ENCODE measurements at places on chromosomes 2 and 18.

- no peak for DNase-seq
Measured at GRCh38 chr18:48295586-48296311, 113.4 kb downstream of the ZBTB7C start.

DNA sequence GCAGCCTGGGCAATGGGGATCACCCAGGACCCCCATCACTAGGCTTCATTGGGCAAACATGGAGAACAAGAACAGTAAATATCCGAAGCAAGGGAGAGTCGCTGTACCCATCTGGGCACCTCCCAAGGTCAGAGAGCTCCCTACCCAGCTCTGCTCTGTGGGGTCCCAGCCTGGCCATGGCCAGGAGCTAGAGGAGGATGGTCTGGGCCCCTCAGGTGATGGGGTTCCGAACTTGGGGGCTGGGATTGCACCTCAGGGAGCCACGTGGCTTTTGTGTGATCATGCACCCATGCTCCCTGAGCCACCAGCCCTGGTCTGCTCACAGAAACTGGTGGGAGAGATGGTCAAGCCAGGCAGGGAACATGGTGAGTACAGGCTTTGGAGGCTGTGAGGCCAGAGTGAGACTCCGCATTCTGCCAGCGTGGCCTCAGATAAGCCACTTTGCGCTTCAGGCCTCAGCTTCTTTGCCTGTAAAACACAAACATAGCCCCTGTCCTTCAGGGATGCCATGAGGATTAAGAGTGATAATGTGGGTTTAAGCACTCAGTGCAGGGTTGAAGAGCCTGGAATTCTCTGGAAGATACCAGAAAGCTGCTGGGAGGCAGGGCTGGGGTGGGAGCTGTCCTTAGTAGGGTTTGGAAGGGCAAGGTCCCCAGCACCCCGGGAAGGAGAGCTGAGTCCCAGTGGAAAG, 3.0 kb upstream of the NMUR1 start:
- DNase-seq = no peak

GRCh38 chr2:170812710-170813600, 3.7 kb upstream of the GAD1 start:
- DNase-seq = no peak

DNA sequence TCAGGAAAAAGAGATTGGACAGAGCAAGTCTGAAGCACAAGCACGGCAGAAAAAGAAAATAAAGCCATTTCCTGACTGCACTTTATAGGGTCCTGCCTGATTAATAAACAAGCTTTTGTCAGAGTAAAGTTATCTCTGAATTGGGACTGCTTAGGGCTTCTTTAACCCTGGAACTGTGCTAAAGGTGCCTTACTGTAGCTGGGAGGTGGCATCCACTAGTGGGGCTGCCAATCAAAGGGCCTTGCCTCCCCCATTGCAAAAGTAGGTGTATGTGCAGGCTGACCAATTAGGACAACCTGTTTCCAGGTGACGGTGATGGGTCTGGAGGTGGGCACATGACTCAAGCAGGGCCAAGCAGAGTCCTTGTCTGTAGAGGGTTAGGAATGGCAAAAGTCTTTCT, 57.4 kb upstream of the RAPH1 start:
- DNase-seq = no peak

GRCh38 chr2:887639-888038, 63.0 kb upstream of the SNTG2 start:
- DNase-seq = no peak

DNA sequence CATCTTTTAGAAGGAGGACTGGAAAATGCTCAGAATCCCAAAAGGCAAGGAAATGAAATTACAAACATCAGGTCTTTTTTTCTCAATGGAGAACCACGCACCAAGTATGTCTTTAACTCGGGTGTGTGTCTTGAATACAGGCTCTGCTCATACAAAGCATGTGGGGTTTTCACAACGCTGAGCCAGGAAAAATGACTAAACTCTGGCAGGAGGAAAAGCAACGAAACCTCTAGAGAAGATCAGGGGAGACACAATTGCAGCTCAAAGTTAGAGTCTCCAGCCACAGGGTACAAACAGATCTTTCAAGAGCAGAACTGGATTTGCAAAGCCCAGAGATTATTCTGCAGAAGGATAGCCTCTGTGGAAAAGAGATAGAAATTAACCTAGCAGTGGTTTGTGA, 42.8 kb upstream of the TPO start:
- DNase-seq = no peak

GRCh38 chr2:230050136-230050535, 18.6 kb downstream of the SLC16A14 start:
- no peak for DNase-seq

DNA sequence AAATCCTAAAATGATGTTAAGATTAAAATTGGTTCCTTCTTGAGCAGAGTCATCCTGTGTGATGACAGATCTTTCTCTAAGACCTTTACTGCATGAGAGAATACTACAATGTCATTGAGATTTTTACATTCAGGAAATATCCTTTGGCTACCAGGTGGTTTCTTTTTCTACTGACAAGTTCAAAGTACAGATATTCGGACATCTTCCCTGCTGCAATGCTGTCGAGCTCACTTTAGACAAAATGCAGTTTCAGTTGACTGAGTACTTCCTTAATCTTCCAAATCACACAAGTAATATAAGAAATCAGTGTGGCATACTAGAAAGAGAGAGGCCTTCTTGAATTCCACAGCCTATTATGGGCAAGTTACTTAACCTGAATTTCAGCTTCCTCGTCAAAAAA, 207.9 kb upstream of the ACVR2A start:
- no peak for DNase-seq

DNA sequence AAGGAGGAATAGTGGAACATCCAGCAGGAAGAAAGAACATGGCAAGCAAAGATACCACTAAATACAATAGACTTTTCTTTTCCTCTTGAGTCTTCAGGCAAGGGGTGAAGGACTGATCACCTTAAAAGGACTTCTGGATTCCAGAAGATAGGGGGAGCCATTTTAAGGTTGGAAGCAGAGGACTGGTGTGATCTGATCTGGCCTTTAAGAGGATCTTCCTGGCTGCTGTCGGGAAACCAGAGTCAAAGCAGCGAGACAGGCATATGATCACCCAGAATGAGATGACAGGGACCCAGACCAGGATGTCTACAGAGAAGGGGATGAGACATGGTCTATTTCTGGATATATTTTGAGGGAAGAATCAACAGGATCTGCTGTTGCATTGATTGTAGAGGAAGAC, 558.0 kb downstream of the STK39 start:
- no peak for DNase-seq

- peak; percentile 36 for DNase-seq
Measured at GRCh38 chr2:231800493-231801091, 14.3 kb downstream of the COPS7B start.

- DNase-seq = no peak
Measured at GRCh38 chr2:74554820-74555531, 456 bp downstream of the DOK1 start.

- DNase-seq = no peak
Measured at GRCh38 chr2:105252271-105252670, 10.7 kb downstream of the GPR45 start.

- no peak for DNase-seq
Measured at GRCh38 chr2:8636721-8637636, 44.9 kb upstream of the ID2 start.

GRCh38 chr2:210493528-210493927, 17.0 kb upstream of the LANCL1 start:
- DNase-seq = no peak

DNA sequence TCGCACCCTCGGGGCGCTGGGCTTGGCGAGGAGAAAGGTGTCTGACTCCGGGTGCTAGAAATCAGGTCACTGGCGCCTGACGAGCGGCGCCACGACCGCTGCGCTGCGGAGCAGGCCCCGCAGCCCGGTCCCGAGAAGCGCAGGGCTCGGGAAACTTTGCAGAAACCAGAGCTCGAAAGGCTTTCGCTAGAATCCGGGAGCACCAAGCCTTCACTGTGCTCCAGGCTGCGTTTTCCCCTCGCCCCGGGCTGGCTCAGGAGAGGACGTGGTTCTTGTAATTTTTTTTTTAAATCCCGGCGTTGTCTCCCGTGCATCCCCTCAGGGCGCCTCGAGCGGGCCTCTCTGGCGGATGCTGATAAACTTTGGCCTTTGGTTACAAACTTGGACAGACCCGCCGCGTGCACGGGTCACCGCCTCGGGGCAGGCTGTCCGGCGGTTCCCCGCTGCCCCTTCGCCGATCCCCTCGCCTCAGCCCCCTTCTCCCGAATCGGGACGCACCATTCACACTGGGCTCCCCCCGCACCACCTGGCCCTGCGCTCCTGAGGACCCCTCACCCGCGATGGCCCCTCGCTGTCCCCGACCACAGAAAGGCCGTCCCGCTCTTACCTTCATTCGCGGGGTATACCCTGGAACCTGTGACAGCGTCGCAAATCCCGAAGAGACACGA, 419 bp downstream of the EPHA4 start:
- DNase-seq = no peak

DNA sequence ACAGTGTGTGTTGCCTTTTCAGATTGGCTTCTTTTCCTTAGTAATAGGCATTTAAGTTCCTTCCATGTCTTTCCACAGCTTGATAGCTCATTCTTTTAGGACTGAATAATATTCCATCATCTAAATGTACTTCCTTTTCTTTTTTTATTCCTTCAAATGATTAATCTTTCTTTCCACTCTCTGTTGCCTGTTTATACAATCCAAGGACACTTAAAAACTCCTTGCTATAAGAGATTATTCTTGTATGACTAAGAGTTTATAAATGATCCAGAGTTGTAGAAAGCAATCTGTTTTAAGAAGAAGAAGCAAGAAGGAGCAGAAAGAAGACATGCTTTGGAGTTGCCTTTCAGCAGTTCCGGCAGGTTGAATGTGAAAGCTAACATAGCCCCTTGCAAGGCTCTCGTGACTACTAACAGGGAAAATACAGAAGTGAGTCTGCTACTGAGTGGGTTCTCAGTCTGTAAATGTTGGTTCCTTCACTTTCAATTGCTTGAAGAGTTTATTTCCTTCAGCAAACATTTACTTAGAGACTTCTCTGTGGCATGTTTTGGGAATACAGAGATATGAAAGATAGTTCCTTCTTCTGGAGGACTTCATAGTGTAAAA, 123.0 kb downstream of the PMAIP1 start:
- no peak for DNase-seq

DNA sequence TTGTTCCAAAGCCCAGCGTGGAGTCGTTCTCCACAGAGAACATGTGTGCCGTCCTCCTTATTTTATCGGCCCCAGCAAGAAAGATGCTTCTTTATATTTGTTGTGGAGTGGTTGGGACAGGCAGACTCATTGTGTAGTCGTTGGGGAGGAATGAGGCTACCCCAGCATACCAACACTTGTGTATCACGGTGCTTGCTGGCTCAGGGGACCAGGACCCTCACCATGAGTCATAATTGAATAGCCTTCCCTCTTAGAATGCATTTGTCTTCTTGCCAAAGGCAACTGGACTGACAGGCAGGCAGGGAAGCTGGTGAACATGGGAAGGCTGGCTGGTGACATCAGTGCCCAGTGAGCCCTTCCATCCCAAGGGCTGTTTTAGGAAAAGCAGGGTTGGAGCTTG, 4.7 kb downstream of the CAPN10 start:
- DNase-seq = no peak

DNA sequence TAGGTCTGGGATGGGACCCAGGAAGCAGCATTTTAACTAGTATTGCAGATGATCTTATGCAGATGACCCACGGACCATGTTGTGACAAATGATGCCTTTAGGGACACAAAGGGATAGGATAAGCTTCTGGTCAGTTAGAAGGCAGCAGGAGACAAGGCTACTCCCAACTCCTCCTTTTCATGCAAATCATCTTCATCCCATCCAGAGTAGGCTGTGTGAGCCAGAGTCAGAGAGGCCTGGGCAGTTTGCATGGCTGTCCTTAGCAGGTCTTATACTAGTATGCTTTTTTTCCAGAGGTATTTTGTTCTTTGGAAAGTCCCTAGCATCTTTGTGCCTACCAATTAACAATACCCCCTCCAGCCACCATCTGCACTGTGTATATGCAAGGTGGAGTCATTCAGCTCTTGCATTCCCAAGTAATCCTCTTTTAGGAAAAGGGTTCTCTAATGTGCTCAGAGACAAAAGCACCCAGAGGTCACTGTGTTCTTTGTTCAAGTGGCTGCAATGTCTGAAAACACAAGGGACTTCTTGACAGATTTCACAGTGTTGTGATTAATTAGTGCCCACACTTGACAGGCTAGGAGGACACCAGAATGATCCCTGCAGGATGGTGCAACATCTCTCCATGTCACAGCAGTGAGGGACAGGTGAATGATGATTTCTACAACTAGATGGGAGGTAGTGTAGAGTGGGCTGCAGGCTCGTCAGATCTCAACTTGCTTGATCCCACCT, 225.8 kb downstream of the NCKAP5 start:
- no peak for DNase-seq

GRCh38 chr2:98572676-98573075, 35.6 kb downstream of the COA5 start:
- no peak for DNase-seq

GRCh38 chr18:65623676-65624075, 127.1 kb upstream of the CDH7 start:
- DNase-seq = no peak
